Smooth muscle cell of bladder (primary cell): ENCODE measurements at places on chromosomes 3 and 15. TPM values are rescaled to one million over a fixed set of nuclear protein-coding genes. Genes with fewer than 3 reads are reported as not detected.

LEKR1 gene
- 0.37 and 0.43 TPM in 2 replicates for total RNA-seq

STRC gene
- total RNA-seq, result not detected in 2 replicates

TTLL13 gene
- 0.09 and 0.14 TPM in 2 replicates for total RNA-seq

BSN gene
- under 0.01 TPM in 2 replicates for total RNA-seq

SERPINI2 gene
- total RNA-seq, result not detected in 2 replicates

CHRNA5 gene
- total RNA-seq, result 0.09 and 0.14 TPM in 2 replicates

PLIN1 gene
- total RNA-seq, result 0.14 and 0.28 TPM in 2 replicates

OSBPL10 gene
- 9.1 and 13.5 TPM in 2 replicates for total RNA-seq

ZWILCH gene
- 4.1 and 5.7 TPM in 2 replicates for total RNA-seq

ANKRD34C gene
- total RNA-seq, result not detected in 2 replicates

RLBP1 gene
- not detected in 2 replicates for total RNA-seq

IMPG2 gene
- 0.14 and 0.18 TPM in 2 replicates for total RNA-seq

TGM4 gene
- total RNA-seq, result not detected in 2 replicates

OXTR gene
- total RNA-seq, result 0.37 and 0.57 TPM in 2 replicates

MAGI1 gene
- 15.5 and 36.0 TPM in 2 replicates for total RNA-seq

THRB gene
- 1.00 and 1.4 TPM in 2 replicates for total RNA-seq

TICRR gene
- total RNA-seq, result 0.28 and 0.92 TPM in 2 replicates

GPR62 gene
- total RNA-seq, result under 0.01 and 0.09 TPM in 2 replicates

CCK gene
- 0.14 TPM in 1 of 2 replicates, not detected in the other for total RNA-seq

LSAMP gene
- total RNA-seq, result 3.0 and 11.6 TPM in 2 replicates

NPAP1 gene
- not detected in 2 replicates for total RNA-seq

HRH1 gene
- 29.0 and 37.0 TPM in 2 replicates for total RNA-seq

ACSBG1 gene
- not detected in 2 replicates for total RNA-seq

SYNM gene
- 3.6 and 6.2 TPM in 2 replicates for total RNA-seq

ENTPD3 gene
- total RNA-seq, result 0.09 and 0.14 TPM in 2 replicates

C3orf20 gene
- total RNA-seq, result under 0.01 and 0.09 TPM in 2 replicates

PCSK6 gene
- total RNA-seq, result 7.7 and 11.6 TPM in 2 replicates

IDH3A gene
- total RNA-seq, result 24.0 and 29.0 TPM in 2 replicates

SNAPC5 gene
- total RNA-seq, result 28.3 and 31.4 TPM in 2 replicates

SOX14 gene
- total RNA-seq, result not detected in 2 replicates

TMEM45A gene
- 44.2 and 104 TPM in 2 replicates for total RNA-seq

CSPG5 gene
- 0.18 and 0.28 TPM in 2 replicates for total RNA-seq

GPR176 gene
- total RNA-seq, result 99.7 and 108 TPM in 2 replicates

MORC1 gene
- not detected in 2 replicates for total RNA-seq

LRRC3B gene
- under 0.01 TPM in 1 of 2 replicates, not detected in the other for total RNA-seq

SH3GL3 gene
- 0.18 and 0.28 TPM in 2 replicates for total RNA-seq

OPA1 gene
- total RNA-seq, result 68.3 and 72.1 TPM in 2 replicates

RHOV gene
- under 0.01 TPM in 1 of 2 replicates, not detected in the other for total RNA-seq

ABI3BP gene
- 1.3 and 4.3 TPM in 2 replicates for total RNA-seq

SCAMP5 gene
- total RNA-seq, result 1.6 and 3.0 TPM in 2 replicates

DAZL gene
- not detected in 2 replicates for total RNA-seq

FGD5 gene
- total RNA-seq, result 0.14 and 0.37 TPM in 2 replicates

CTXND1 gene
- total RNA-seq, result under 0.01 TPM in 1 of 2 replicates, not detected in the other

RTP4 gene
- total RNA-seq, result 1.6 and 2.0 TPM in 2 replicates

GREM1 gene
- 307 and 558 TPM in 2 replicates for total RNA-seq

CYP19A1 gene
- total RNA-seq, result 4.0 and 7.4 TPM in 2 replicates

MLF1 gene
- total RNA-seq, result 8.1 and 12.9 TPM in 2 replicates

ALPK3 gene
- total RNA-seq, result under 0.01 and 0.37 TPM in 2 replicates

UROC1 gene
- total RNA-seq, result not detected in 2 replicates

SCG3 gene
- total RNA-seq, result not detected in 2 replicates

SGO1 gene
- 0.55 and 0.57 TPM in 2 replicates for total RNA-seq

GOLGA8N gene
- 3.1 and 4.4 TPM in 2 replicates for total RNA-seq

SLC22A14 gene
- under 0.01 and 0.18 TPM in 2 replicates for total RNA-seq
